ENCODE measurements at places on chromosomes 11 and 22. TPM values are rescaled to one million over a fixed set of nuclear protein-coding genes. Genes with fewer than 3 reads are reported as not detected.

Gene FIBIN
- total RNA-seq: not detected

Gene ZBED5
- total RNA-seq: 44.3 TPM

Gene GGTLC2
- not detected for total RNA-seq

Gene SCUBE1
- not detected for total RNA-seq

Gene GGT5
- total RNA-seq: 0.04 TPM

Gene ELF5
- total RNA-seq: not detected

Gene FXYD2
- total RNA-seq: 1.1 TPM

Gene NELL1
- total RNA-seq: not detected

Gene OR8G5
- total RNA-seq: not detected

Gene SLC25A45
- 13.2 TPM for total RNA-seq

Gene UPK2
- 0.32 TPM for total RNA-seq

Gene ZBTB16
- total RNA-seq: 3.0 TPM

Gene MYO7A
- 0.48 TPM for total RNA-seq

Gene TMEM45B
- 3.1 TPM for total RNA-seq

All from activated CD4-positive, alpha-beta T cell treated with anti-CD3 and anti-CD28 coated beads for 36 hours (primary cell).